ENCODE measurements at places on chromosomes 6 and 20. TPM values are rescaled to one million over a fixed set of nuclear protein-coding genes. Genes with fewer than 3 reads are reported as not detected.

GRCh38 chr6:144216668-144217218 is 66.4 kb downstream of the STX11 start:
- no peak for DNase-seq
- H3K27ac ChIP-seq: peak overlapping the region; percentile 95
- H3K4me3 ChIP-seq: peak overlapping the region; percentile 72
- no peaks in the 10 kb centered on the region for H3K36me3 ChIP-seq
- H3K4me1 ChIP-seq: peaks cover 18% of the 10 kb centered on the region

- H3K27ac ChIP-seq: peak overlapping the region; percentile 55
- H3K4me3 ChIP-seq: no peak overlapping the region
- no peaks in the 10 kb centered on the region for H3K4me1 ChIP-seq
- no peaks in the 10 kb centered on the region for H3K36me3 ChIP-seq
- H3K27me3 ChIP-seq: no peaks in the 10 kb centered on the region
These were observed 4.9 kb upstream of the CDSN start for GRCh38 chr6:31125162-31125561.

GTSF1L gene
- total RNA-seq: not detected

DNA sequence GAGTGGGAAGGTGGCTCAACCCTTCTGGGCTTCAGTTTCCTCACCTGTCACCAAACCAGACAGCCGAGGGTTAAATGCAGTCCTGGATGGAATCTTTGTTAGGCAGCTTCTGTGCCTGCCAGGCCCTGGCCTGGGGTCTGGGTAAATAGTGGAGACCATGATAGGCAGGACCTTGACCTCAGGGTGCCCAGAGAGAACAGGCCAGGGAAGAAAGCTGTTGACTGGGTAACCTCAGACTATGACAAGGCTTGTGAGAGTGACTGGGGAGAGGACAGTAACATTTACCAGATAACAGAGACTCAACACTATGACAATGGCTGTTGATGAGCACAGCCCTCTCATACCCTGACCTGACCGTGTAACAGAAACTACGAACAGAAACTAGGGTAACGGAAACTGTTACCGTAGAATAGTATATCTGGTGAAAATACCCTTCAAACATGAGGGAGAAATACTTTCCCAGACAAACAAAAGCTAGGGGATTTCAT is 218.3 kb downstream of the PREX1 start:
- H3K27me3 ChIP-seq: no peaks in the 10 kb centered on the region
- H3K36me3 ChIP-seq: no peaks in the 10 kb centered on the region
- DNase-seq: no peak
- no peaks in the 10 kb centered on the region for H3K4me1 ChIP-seq
- H3K27ac ChIP-seq: no peak overlapping the region

PHF20 gene
- total RNA-seq: 29.7 TPM

DNA sequence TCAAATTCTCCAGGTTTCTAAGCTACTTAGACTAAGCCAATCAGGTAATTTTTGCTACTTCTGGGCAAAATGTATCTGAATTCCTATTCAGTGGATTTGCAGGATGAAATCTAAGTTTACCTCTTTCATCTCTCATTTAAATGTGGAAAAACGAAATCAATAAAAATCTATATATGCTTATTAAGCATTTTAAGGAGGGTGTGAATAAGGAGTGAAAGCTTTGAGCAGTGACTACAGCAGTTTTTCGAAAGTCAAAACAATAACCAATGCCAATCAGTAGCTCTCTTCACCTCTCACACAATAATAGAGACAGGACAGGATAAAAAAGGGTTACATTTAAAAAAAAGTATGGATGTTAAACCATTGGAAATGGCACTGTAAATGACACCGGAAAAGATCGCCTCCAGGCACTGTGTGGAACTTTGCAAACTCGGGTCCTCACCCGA is 476 bp upstream of the BCKDHB start:
- peak overlapping the region; percentile 69 for H3K27ac ChIP-seq
- no peaks in the 10 kb centered on the region for H3K27me3 ChIP-seq
- H3K4me1 ChIP-seq: no peaks in the 10 kb centered on the region
- H3K36me3 ChIP-seq: no peaks in the 10 kb centered on the region
- DNase-seq: no peak
